NCI-H345 (cell line): ENCODE measurements at places on chromosomes 7 and 10.

DNA sequence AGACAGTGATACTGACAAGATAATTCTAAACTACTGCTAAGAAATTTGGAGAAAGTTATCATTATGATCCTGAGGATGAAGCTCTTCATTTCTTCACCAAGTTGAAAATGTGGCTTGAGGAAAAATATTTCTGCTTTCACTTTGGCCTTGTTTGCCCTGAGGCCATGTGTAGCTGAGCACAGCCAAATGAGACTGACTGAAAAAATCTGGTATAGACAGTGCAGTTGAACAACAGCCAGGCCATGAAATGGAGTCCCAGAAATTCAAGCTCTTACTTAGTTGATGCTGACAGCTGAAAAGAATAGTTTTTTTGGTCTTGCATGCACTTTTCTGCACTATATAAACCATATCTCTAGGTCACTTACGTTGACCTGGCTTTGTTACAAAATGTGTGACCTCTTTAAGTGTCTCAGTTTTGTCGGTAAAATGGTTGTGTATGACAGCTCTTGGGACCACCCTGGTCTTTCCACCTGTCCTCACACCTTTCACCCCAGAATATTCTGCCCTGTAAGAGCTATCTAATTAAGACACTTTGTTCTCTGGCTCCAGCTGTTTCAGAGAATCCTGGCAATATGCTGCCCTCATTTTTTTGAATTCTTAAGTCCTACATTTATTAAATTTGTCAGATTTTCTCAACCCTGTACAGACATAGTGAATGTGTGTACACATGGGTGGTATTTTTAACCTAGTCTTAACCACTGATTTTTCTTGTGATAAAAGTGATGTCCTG, 91.3 kb downstream of the CD36 start:
- no peak for DNase-seq

- DNase-seq, result no peak
Observed at GRCh38 chr10:3357737-3358136, 185.2 kb upstream of the PITRM1 start.

- peak; percentile 96 for DNase-seq
Observed at GRCh38 chr7:69232445-69233376, 365.6 kb upstream of the AUTS2 start.

- no peak for DNase-seq
Observed at GRCh38 chr7:154881026-154881425, 121.9 kb downstream of the PAXIP1 start.

DNA sequence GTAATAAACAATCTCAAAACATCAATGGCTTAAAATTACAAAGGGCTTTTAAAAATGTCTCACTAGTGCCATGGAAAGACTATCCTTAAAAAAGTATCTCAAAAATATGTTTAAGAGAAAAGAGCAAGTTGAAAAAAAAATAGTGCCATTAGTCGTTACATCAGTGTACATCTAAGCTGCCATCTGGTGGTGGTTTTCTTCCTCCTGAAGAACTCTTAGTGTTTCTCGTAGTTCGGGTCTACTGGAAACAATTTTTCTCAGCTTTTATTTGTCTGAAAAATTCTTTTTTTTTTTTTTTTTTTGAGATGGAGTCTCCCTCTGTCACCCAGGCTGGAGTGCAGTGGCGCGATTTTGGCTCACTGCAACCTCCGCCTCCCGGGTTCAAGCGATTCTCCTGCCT, 5.9 kb upstream of the GARIN1A start:
- no peak for DNase-seq

DNA sequence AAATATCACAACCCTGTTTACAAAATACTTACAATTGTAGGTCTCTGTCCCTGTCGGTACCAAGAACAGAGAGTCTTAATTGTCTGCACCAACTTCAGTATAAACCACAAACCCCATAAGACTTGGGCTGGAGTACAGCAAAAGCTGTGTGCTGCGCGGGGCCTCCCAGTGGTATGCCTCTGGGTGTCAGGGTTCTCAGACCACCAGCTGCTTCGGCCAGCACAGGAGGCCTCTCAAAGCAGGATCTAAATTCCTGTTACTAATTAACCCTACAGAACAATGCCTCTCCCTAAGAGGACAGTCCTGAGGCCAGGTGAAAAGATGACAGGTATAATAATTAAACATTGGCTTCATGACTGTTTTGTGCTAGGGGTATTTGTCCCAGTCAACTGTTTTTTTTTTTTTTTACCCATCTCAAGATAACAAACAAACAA, 957 bp upstream of the SVIL start:
- DNase-seq, result no peak

GRCh38 chr7:77822269-77822668, 23.7 kb downstream of the PHTF2 start:
- DNase-seq, result peak; percentile 15

DNA sequence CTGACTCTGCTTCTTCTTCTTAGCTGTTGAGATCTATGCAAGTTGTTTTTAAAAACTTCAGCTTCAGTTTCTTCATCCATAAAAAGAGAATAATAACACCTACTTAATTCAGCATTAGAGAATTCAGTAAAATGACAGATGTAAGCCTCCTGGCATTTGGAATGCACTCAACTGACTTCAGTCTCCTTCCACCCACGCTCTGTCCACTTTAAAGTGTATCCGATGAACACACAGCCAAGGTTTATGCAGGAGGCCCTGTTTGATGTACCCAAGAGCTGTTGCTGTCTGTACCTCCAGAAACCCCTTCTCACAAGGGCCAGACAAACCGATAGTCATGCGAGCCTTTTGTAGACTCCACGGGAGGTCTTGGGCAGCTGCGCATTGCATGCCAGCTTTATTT, 27.1 kb upstream of the SLC35B4 start:
- no peak for DNase-seq
